ENCODE measurements at places on chromosomes 1 and 21.

DNA sequence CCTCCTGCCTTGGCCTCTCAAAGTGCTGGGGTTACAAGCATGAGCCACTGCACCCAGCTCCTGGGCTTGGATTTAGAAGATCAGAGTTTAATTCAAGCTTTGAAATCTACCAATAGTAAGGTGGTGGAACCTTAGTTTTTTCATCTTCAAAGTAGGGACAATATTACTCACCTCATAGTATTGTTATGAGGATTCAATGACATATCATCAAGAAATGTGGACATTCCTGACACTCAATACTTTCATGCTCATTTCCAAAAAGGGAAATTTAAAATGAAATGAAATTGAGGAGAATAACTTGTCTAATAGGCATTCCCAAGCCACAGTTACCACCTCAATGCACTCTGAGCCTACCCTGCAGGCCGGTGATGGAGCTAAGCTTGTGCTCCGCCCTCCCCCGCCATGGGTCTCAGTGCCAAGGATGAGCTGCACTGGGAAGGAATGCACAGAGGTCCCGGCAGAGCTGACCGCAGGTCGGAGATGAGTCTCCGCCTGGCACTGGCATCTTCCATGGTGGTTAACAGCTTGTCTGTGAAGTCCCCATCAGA lies 56.5 kb upstream of the BCAR3 start:
- no peak for DNase-seq

DNA sequence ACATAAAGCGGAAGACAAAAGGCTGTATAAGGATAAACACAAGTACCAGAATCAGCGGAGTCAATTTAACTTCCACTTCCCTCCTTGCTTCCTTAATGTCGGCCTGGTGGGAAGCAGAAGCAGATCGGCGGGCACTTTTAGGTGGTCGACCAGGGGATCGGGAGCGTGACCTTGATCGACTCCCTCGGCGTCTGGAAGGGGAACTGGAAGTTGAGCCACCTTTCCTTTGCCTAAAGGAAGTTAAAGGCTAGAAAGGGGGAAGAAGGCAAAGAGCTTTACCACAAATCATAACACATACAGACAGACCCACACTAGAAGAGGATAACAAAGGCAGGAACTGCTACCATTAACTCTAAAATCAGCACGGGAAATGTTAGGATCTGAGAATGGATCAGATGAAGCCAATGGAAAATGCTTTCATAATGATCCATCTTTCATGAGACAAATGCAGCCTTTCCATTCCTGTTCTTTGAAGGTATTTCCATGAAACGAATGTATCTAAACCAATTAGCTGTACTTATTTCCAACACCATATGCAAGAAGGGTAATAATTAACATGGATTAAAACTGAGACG lies 5.7 kb downstream of the LBR start:
- no peak for DNase-seq

DNA sequence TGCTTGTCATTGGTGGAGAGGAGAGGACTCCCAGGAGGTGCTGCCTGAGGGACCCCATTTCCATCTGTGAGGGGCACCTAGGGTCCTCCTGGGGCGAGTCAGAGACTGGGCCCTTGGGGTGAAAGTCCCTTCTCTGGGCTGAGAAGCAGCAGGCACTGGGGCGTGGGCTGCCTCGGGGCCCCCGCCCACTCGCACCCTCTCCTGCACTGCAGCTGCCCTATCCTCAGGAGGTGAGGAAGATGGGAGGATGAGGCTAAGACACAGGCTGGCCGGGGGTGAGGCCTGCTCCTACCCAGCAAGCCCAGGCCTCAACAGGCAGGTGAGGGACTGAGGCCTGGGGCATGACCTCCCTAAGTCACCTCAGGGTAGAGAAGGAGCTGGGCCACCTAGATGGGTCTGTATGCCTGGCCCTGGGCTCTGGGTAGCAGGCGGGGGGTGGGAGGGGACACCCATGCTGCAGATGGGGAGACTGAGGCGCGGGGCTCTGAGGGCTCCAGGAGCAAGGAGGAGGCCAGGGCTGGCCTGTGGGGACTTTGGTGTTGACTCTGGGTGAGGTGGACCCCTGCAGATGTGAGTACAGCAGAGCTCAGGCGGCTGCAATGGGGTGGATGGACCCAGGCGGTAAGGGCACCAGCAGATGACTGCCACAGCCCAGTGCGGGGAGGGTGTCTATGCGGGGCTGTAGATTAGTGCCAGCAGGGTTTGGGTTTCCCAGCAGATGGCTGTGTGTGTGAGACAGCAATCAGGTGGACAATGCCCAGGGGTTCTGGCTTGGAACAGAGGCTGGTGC lies 10.4 kb upstream of the ZNF669 start:
- DNase-seq: no peak

- DNase-seq: no peak
These were observed 66.7 kb upstream of the ANGPTL3 start for GRCh38 chr1:62530516-62531154.

DNA sequence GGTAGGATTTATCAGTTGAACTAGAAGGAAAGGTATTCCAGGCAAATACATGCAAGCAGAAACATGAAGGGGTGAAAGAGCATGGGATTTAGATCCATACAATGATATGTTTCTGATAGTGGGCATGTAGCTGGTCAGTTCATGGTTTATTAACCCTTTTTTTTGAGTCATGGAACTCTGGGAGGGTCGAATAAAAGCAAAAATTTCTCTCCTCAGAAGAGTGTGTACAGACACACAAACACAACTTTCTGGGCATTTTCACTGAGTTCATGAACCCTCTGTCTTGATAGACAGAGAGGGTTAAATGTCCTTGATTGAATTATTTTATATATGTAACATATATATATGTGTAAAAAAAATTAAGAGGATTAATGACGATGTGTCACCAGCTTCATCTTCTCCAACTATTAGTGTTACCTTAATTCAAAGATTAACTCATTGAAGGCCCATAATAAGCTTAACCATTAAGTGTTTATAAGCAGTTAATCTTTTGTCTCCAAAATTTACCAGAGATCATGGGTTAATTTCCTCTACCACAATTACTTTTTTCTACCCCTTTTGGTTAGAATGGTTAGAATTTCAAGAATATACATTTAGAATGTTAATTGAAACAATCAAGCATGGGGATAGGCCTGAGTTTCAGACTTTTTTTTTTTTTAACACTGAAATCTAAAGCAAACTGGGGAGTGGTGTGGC lies 4.6 kb downstream of the JUN start:
- DNase-seq: no peak

- no peak for DNase-seq
These were observed 34.2 kb downstream of the CHD5 start for GRCh38 chr1:6145864-6146410.

DNA sequence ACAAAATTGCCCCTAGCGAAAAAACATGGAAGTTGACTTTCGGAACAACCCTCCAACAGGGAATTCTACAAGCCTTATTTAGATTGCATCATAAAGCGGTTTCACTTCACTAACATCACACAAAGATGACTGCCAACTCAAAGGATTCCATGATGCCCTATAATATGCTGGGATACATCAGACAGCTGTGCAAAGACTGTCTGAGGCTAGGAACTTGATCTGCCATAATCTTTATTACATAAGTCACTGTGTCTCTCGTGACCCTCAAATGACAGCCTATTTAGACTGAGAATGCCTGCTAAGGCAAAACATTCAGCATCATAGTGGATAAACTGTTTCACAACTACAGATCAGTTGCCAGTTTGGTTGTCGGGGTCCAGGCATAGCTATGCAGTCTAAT lies 23.8 kb downstream of the FH start:
- no peak for DNase-seq

GRCh38 chr1:21669258-21670058 lies at the start of gene RAP1GAP:
Gene RAP1GAP, minus strand, starts transcription at chr1:21669357. Its CDS starts 49,325 bp downstream, at chr1:21620032.
- DNase-seq: no peak

- DNase-seq: no peak
These were observed 4.6 kb upstream of the BTG2 start for GRCh38 chr1:203300441-203301330.

DNA sequence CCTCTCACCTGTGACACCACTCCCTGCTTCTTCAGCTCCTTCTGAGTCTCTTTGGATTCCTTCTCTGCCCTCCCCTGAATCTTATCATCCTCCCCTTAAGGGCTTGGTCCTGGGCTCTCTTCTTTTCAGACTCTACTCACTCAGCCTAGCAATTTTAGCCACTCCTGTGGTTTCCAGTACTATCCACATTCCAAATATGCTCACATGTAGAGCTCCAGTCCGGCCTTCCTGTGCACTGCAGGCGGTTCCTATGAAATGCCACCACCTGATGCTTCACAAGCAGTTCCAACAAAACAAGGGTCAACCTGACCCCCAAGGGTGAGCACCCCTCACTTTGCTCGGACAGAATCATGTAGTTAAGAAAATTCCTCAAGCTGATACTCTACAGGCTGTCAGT lies 35.9 kb downstream of the MAB21L3 start:
- no peak for DNase-seq

- DNase-seq: no peak
These were observed 42.1 kb upstream of the LEPR start for GRCh38 chr1:65378247-65378946.

DNA sequence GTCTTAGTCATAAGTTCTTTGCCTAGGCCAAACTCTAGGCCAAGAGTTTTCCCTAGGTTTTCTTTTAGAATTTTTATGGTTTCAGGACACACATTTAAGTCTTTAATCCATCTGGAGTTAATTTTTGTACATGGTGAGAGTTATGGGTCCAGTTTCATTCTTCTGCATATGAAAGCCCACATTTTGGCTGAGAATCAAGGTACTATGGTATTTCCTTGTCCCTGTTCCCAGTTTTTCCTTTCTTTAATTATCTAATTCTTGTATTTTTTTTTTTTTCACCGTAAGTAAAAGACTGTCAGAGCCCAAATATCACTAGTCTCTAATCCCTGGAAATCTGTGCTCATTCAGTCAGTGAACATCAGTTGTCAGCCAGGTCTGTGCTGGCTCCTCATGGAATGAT lies 105.4 kb downstream of the MAP3K21 start:
- no peak for DNase-seq

DNA sequence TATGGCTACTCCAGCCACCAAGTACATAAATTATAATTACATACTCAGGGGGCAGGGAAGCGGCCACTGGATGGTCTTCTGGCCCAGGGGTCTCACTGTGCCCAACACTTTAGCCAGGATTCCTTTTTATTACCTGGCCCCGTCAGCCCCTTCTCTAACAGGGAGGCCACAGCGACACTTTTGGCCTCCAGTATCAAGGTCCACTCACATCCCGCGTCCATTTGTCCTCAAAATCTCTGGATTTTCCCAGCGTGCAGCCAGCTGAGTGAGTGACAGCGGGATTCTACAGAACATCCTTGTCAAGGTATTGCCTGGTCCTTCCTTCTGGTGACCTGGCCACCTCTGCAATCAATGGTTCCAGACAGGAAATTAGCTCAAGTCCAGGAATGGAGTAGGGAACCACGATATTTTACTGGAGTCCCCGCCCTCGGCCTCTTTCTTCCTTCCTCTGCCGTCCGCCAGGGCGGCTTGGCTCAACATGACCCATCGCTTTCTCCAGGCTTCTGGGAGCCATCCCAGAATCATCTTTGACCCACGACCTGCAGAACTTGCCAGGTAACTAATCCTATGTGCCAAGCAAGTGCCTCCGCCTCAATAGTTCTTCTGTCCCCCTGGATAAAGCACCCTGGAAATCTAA lies 2.7 kb upstream of the COL6A2 start:
- no peak for DNase-seq

- no peak for DNase-seq
These were observed 16.1 kb upstream of the RBBP5 start for GRCh38 chr1:205137901-205138300.

GRCh38 chr1:189623336-189623735 lies 854.3 kb downstream of the BRINP3 start:
- DNase-seq: no peak

- no peak for DNase-seq
These were observed 45.7 kb downstream of the CAPZB start for GRCh38 chr1:19439464-19440171.

DNA sequence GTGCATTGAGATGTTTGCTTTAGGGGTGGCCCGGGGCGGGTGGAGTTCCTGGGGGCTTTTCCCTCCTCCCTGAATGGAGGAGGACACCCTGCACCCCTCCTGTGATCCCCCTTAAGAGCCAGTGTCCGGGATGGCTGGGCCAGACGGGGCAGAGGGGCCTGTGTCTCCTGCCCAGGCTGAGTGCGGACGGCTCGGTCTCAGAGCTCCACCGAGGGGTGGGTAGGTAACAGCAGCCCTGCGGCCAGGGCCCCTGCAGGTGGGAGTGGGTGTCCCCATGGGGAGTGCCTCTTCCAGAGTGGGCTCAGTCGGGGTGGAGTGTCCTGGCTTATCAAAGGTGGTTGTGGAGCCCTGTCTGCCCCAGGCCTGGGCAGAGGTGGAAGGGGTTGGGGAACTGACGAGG lies 23.1 kb downstream of the TP73 start:
- DNase-seq: no peak

- DNase-seq: no peak
These were observed 36.2 kb downstream of the UBE2G2 start for GRCh38 chr21:44765231-44766013.

DNA sequence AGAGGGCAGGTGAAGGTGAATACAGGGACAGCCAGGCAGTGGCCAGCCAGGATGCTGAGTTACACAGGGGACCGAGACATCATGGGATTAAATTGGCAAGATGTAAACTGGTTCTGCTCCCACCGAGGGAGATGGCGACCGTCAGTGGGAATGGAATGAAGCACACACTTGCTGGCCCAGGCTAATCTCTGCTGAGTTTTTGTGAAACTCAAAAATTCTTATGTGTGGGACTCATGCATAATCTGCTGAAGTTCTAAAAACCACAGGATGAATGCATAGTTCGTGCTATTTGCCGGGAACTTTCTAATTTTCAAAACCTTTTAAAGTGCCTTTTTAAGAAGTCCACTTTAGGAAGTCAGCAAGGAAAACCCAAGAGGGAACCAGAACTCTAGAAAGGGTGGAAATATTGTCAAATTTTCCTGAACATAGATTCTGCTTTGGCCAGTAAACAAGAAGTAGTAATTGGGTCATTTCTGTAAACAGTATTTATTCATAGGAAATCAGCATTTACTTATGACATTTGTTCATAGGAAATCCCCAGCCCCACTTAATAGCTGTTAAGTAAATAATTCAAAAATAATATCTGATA lies 85.4 kb upstream of the ROR1 start:
- no peak for DNase-seq

DNA sequence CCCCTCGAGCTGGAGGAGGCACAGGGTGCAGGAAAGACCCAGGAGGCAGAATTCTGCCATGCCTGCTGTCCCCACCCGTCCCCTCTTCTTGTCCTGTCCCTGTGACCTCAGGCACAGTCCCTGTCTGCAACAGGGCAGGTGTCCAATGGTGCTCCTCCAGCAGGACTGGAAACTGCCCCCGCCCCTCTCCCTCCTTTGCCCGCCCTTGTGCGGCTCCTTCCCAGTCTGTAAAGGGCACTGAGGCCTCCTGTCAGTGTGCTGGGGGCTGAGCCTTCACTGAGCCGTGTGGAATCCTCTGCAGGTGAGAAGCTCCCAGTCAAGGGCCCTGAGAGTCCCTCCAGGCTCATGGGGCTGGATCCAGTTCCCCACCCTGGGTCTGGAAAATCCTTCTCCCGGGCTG lies 28.9 kb downstream of the PRDM16 start:
- DNase-seq: no peak

DNA sequence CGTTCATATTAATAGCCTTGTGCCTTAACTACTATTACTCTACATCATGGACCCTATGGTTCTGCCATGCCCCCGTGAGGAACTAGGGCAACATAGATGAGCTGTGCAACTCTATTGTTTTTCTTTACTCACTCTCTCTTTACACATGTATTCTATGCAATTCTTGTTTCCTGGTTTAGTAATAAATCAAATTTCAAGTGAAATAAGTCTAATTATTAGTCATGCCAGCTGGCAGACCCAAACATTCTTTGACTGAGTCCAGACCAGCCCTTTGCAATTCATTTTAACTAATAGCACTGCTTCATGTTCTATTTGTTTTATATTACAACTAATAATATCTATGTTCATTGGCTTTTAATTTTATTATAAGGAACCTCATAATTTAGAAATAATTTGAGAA lies 789.3 kb upstream of the ADAMTS5 start:
- no peak for DNase-seq
